Stimulated activated CD4-positive, alpha-beta T cell treated with anti-CD3 and anti-CD28 coated beads, Interleukin-4, amount 100 ng/mL, for 48 hours (primary cell): ENCODE measurements at places on chromosomes 11 and 22.

DNA sequence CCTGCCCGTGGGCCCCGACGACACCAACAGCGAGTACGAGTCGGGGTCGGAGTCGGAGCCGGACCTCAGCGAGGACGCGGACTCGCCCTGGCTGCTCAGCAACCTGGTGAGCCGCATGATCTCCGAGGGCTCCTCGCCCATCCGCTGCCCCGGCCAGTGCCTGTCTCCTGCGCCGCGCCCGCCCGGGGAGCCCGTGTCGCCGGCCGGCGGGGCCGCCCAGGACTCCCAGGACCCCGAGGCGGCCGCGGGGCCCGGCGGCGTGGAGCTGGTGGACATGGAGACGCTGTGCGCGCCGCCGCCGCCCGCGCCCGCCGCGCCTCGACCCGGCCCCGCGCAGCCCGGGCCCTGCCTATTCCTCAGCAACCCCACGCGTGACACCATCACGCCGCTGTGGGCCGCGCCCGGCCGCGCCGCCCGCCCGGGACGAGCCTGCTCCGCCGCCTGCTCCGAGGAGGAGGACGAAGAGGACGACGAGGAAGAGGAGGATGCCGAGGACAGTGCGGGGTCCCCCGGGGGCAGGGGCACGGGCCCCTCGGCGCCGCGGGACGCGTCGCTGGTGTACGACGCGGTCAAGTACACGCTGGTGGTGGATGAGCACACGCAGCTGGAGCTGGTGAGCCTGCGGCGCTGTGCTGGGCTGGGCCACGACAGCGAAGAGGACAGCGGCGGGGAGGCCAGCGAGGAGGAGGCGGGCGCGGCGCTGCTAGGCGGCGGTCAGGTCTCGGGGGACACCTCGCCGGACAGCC is 3.8 kb downstream of the MAPK8IP2 start:
- no peak for DNase-seq

- DNase-seq, result no peak
These were observed 54.6 kb downstream of the SFI1 start for GRCh38 chr22:31550871-31551370.

GRCh38 chr11:90556026-90556425 is 333.2 kb upstream of the CHORDC1 start:
- DNase-seq, result no peak

DNA sequence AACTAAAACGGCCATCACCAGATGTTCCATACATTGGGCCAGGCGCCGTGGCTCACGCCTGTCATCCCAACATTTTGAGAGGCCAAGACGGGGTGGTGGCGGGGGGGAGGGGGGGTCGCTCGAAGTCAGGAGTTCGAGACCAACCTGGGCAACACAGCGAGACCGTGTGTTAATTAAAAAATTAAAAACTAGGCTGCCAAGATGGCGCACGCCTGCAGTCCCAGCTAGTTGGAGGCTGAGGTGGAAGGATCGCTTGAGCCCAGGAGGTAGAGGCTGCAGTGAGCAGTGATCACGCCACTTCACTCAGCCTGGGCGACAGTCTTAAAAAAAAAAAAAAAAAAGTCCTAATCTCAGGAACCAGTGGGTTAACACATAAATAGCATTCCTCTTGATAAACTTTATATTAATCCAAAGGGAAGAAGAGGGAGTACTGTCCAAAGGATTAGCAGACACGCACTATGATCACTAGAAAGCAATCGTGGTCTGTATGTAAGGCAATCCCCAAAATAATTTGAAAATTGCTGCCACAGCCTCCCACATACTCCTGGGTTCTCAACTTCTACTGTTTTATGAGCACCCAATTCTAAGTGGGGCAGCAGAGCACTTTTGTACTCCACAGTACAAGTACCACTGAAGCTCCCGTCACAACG is 604 bp downstream of the PUS3 start:
- no peak for DNase-seq

DNA sequence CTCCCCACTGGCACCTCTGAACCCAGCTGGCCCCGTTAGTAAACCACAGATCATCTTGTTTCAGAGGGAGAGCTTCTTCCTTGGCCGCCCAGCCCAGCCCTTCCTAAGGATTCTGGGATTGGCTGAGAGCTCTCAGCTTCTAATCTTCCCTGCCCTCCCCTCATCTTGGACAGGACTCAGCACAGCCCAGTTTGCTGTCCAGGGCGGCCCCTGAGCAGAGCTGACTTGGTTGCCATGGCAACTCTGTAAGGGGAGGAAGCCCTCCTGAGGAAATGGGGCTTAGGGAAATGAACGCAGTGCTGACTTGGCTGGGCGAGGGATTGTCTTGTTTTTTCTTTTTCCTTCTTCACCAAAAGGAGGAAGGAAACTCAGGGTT is 4.6 kb downstream of the APOL4 start:
- no peak for DNase-seq

DNA sequence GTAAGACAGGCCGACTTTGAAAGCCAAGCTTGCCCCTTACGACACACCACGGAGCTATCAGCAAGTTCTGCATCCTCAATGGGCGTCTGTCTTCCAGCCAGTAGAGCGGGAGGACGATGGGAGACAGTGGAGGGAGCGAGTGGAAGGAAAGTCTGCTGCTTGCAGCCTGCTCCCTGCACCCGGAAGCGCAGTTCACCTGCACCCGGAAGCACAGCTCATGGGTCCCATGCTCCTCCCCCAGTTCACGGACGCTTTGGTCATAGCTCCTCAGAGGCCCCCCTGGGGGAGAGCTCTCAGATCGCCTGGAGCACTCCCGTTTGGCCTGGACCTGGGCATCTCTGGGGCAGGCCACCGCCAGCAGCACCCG is 51.3 kb downstream of the FBLN1 start:
- no peak for DNase-seq

DNA sequence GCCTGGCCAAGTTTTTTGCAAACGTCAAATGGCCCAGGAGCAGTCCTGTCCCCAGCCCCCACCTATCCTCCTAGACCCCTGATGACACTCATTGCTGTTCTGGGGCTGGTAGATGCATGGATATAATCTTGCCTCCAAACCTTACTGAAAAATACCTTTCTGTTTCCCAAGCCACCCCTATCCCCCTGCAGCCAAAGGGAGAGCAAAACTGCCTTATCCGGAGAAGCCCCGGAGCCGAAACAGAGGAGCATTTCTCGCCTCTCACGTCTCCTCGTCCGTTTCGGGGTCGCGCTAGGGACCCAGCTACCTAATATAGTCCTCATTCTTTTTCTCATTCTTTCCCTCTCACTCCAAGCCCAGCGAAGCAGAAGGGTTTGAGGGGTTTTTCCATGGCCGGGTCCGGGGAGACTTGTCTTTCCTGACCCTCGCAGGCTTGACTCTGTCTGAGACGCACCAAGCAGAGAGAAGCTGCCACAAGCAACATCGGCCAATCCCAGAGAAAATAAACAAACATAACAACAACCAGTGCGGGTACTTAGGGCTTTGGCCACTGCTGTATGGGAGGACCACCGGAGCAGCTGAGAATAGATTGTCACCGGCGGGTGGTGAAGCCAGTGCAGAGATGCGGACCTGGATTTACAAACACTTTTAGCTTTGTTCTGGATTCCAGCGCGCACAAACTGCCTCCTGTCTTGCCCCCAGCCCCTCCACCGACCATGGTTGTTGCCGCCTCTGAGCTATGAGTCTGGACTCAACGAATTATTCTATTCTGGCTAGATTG is 1.6 kb downstream of the BSX start:
- no peak for DNase-seq

DNA sequence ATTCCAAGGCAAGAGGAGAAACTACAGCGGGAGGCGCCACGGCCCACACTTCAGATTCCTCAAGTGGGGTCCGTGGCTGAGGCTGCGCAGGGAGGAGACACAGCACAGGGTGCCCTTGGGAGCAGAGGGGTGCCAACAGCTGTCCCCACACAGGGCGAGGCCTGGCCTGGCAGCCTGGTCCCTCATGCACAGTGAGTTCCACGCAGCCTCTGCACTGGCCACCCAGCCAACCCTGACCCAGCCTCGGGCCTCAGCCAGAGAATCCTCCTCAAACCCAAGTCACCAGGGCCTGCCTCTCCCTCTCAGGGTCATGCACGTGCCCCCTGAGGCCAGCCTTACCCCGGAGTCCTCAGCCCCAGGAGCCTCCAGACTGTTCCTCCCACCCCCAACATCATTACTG is 22.4 kb upstream of the MOB2 start:
- no peak for DNase-seq

DNA sequence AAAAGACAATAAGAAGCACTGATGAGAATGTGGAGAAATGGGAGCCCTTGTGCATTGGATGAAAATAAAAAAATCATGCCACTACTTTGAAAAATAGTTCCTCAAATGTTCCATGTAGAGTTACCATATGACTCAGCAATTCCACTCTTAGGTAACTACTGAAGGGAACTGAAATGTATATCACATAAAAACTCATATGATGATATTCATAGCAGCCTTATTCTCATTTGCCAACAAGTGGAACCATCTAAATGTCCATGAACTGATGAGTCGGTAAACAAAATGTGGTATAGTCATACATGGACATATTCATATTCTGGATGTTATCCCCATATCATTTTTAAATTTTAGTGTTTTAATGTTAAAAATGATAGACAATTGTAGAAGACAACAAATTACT is 3.5 kb downstream of the KRTAP5-9 start:
- no peak for DNase-seq

GRCh38 chr22:39243439-39244135 is 1.2 kb downstream of the PDGFB start:
- no peak for DNase-seq

GRCh38 chr11:67071420-67072284 is 15.0 kb downstream of the RHOD start:
- peak; percentile 70 for DNase-seq

GRCh38 chr11:32947978-32948377 is 55.4 kb downstream of the QSER1 start:
- DNase-seq, result no peak

DNA sequence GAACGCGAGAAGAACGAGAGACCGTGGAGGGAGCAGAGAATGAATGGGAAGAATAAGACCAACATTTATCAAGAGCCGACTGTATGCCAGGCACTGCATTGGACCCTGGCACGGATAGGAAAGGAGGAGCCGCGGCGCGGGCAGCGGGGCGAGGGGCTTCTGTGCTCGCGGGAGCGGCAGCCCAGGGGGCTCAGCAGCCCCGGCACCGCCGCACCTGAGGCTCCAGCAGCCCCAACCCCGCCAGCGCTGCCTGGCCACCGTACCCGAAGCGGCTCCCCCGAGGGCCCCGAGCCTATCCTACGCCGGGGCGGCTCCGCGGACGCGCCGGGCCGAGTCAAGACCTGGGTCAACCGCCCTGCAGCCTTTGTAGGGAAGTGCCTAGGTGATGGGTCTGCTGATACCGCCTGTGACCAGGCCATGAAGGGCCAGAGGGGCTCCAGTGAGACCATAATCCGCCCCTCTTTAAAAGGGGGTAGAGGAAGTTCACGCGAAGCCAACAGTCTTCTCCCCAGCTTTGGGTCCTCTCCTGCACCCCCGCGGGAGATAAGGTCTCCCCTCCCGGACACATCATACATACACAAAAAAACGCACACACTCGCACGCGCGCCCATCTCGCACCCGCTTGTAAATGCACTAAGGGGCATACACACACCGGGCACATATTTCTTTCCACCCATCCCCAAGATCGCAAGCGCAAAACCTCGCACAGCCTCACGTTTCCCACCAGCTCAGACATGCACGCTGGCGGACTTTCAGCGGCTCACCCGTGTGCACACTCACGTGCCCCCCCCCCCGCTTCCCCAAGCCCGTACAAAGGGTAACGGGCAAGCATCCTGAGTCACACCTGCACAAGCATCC is 935 bp upstream of the RTN4RL2 start:
- no peak for DNase-seq

- DNase-seq, result no peak
These were observed 102.6 kb downstream of the RELT start for GRCh38 chr11:73478737-73479347.

GRCh38 chr11:74185285-74185684 is 14.2 kb downstream of the PPME1 start:
- DNase-seq, result no peak
